ENCODE measurements at places on chromosomes 2 and 18. TPM values are rescaled to one million over a fixed set of nuclear protein-coding genes. Genes with fewer than 3 reads are reported as not detected.

Gene GRB14
- 1.2 TPM for total RNA-seq

Gene LRRC30
- total RNA-seq = not detected

Gene RPL31
- 1,084 TPM for total RNA-seq

Gene CD207
- total RNA-seq = 0.22 TPM

GRCh38 chr2:202038471-202039277, 5.0 kb downstream of the FZD7 start:
- DNase-seq = no peak

GRCh38 chr2:61421611-61422010, 49.3 kb downstream of the USP34 start:
- DNase-seq = no peak

DNA sequence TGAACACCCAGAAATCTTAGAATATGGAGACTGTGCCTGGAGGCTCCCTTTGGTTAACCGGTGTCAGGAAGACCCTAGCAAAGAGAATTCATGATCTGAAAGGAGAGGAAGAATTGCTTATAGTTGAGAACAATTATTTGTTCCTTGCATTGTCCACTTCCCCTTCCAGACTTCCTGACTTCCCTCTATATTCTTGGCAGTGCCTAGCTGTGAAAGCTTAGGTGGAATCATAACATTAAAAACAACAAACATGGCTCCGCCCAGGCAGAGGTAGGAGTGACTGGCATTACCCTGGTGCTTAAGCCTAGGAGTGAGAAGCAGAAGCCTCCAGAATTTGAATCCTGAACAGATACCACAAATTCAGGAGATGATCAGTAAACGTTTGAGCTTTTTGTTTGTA, 1.9 kb downstream of the TTL start:
- peak; percentile 33 for DNase-seq

DNA sequence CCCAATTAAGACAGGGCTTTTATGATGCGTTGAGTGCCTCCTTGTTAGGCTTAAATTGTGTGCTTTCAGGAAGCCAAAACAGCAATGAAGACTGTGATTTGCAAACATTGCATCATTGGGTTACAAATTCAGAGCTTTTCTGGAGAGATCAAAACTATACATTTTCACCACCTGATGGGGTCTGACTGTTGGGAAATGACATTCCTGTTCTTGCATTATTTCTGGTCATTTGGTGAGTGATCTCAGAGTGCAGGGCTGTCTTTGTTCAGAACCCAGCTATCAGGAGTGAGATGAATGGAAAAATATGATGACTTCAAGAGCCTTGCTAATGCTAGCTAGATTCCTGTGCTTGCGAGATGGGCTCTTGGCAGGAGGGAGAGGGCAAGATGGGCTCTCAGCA, 39.1 kb downstream of the SH3RF3 start:
- no peak for DNase-seq

DNA sequence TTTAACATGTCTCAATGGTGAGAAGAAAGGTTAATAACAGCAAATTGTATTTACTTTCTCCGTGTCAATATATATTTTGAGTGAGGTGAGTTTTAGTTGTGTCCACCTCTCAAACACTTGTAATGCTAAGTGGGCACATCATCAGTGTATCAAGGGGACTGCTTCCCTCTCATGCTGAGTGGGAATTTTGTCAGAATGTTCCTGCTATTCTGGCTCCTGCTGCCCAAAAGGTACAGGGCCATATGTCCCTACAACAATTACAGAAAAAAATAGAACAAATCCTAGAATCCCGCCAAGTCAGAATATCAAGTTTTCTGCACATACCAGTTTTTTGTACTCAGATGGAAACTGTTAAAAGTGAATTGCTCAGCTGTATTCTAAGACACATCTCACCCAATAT, 5.4 kb upstream of the CERKL start:
- DNase-seq = no peak

DNA sequence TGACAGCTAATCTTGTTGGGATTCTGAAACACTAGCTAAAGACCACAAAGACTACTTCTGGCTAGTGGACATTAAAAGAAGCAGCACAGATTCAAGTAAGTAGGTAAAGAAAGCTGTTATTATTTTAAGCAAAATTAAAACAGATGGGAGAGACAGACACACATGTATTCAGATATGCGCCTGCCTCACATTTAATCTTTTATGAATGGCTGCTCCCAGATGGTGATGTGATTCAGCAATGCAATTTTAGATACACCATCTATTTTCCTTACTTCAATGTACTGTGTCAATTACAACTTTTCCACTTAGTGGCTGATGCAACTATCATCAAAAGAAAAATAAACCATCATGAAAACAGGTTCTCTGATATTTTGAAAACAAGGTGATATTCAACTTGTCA, 133.0 kb upstream of the PGAP1 start:
- DNase-seq = no peak

- no peak for DNase-seq
These were observed 536 bp downstream of the ELP2 start for GRCh38 chr18:36130039-36130831.

- DNase-seq = no peak
These were observed 74.1 kb downstream of the EMX1 start for GRCh38 chr2:72991439-72991725.

Data from left colon (tissue), 2 donors.